T-helper 2 cell (primary cell): ENCODE measurements at places on chromosomes 3 and 15.
A peak's percentile ranks its signal among the peaks of the same experiment; 100 is the strongest.

DNA sequence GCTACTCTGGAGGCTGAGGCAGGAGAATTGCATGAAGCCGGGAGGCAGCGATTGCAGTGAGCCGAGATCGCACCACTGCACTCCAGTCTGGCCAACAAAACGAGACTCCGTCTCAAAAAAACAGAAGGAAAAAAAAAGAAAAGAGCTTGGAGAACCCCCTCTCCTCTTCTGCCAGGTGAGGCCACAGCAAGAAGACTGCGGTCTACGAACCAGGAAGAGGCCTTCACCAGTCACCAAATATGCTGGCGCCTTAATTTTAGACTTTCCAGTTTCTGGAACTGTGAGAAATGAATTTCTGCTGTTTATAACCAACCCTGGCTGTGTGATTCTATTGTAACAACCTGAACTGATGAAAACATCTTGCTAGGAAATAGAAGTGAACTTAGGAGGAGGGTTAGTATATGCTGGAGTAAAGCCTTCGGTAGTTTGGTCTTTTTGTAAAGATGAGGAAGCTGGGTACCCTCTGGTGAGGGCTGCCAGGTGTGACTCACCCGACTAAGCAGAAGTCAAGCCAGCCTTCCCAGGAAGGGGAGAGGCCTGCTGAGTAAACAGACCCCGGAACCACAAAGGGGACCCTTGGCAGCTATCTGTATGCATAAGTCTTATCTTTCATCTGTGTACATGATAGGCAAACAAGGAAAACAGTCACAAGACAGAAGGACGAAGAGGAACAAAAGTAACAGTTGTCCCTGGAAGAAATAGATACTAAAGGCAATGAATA, 78.7 kb downstream of the KLF13 start:
- DNase-seq = no peak

DNA sequence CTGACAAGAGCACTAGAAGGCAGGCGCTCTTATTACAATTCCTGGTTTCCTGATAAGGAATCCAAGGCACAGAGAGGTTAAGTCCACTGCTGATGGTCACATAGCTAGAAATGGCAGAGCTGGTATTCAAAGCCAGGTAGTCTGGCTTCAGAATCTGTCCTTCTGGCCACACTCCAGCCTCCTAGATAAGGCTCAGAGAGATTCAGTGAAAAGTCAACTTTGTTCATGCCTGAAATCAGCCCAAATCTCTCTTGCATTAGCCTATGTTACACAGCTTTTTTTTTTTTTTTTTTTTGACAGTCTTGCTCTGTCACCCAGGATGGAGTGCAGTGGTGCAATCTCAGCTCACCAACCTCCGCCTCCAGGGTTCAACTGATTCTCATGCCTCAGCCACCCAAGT, 21.1 kb upstream of the CMTM8 start:
- no peak for DNase-seq

- DNase-seq = peak; percentile 4
Observed at GRCh38 chr3:60337421-60337820, 913.8 kb downstream of the FHIT start.

- DNase-seq = no peak
Observed at GRCh38 chr15:83813682-83814081, 159.8 kb downstream of the ADAMTSL3 start.

DNA sequence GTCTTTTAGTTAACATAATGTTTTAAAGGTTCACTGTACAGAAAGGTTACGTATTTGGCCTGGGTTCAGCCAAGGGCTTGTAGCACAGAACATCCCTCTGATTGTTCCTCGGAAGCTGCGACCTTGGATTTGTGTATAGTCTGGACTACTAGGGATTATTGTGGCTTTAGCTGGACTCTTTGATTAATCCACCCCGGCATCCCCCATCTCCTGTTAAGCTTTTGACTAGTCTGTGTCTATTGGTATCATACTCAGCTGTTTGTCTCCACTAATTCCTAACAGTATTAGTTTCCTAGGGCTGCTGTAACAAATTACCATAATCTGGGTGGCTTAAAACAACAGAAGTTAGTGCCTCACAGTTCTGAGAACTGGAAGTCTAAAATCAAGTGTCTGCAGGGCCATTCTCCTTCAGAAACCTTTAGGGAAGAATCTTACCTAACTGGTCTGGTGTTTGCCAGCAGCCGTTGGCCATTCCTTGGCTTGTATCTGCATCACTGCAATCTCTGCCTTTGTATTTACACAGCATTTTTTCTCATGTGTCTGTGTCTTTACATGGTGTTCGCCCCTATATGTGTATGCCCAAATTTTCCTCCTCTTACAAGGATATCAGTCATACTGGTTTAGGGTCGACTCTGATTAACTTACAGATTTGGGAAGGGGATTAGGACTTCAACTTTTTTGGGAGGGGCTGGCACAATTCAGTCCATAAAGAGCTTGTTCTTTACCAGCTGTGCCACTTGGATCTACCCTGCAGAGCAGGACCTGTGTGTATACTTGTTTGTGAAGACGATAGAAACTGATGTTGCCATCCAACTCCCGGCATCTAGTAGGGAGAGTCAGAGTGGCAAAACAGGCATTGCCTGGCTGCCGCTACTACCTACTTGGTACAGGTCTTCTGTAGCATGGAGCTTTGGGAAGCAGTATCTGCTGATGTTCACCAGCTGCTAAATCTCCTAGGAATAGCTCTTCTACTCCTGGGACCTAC, 117.8 kb downstream of the UBE2E2 start:
- no peak for DNase-seq

GRCh38 chr3:50620420-50620819, 3.5 kb downstream of the MAPKAPK3 start:
- no peak for DNase-seq

GRCh38 chr3:50155891-50156290, 767 bp downstream of the SEMA3F start:
- no peak for DNase-seq

- DNase-seq = no peak
Observed at GRCh38 chr15:81288616-81289015, 35.3 kb downstream of the STARD5 start.
